ENCODE measurements at places on chromosomes 3 and 15.

GRCh38 chr3:15805756-15806266, 8.0 kb upstream of the ANKRD28 start:
- DNase-seq: no peak

DNA sequence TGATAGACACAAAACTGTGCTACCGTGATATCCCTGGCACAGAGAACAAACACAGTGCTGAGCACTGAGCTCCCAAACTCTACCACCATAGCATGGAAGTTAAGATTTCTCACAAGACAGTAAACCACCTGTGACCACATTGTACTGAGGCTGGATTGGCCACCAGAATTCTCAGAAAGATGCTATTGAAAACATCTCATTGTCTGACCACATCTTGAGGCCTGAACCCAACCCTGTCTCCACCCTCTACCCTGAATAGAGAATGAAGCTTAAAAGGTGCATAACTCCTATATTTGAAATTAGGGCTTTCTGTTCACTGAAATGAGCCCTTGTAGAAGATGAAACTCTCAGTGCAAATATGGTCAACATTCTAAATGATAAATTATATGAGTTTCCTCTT, 281.3 kb upstream of the NPAP1 start:
- DNase-seq: no peak

- DNase-seq: no peak
Observed at GRCh38 chr15:47813748-47814384, 96.6 kb downstream of the SEMA6D start.

DNA sequence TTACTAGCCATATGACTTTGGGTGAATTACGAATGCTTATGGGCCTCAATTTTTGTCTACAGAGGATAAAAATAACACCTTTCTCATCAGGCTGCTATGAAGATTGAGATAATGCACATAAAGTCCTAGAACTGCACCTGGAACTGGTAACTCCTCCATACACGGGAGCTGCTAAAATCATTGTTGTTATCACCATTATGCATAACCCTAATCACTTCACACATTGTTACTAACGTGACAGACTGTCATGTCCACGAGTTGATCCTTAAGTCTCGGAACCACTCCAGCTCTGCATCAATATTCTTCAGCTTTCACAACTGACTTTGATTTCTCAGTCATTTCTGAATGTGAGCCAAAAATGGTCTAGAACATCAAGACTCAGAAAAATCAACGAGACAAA, 64.1 kb downstream of the RFTN1 start:
- DNase-seq: no peak

DNA sequence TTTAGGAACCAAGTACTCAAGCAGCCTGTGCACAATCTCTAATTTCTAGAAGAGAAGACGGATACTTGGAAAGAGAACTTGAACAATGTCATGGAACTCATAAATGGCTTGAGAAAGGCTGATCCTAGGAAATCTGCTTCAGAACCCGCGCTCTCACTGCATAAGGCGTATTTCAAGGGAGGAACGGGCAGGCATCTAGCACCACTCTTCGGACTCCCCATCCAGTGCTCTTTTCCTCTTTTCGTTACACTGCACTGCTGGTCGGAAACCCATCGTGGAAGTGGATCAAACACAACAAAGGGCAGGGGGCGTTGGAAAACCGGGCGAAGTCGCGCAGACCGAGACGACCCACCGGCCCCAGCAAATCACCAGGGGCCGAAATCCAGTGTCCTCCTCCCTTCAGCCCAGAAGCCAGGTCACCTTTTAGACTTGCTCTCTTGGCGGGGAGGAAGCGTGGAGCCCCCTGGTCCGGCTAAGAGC, 539 bp upstream of the TLNRD1 start:
- DNase-seq: no peak

- no peak for DNase-seq
Observed at GRCh38 chr3:61575893-61576292, 14.5 kb downstream of the PTPRG start.

DNA sequence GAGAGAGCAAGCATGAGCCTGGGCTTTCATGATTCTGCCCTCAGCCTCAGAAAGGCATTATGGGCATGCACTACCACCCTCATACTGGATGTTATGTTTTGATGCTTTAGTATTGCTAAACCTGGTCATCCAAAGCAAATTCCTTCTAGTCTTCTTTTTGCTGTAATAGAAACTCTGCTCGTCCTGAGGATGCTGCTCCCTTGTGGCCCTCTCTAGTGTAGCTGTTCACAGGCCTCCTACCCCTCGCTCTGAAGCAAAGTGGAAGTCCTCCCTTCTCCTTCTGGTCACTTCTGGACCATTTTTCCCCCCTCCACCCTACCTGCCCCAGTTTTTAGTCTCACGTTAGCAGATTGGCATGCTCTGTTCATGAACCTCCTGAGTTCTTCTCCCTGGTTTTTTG, 22.9 kb upstream of the CCNL1 start:
- no peak for DNase-seq

DNA sequence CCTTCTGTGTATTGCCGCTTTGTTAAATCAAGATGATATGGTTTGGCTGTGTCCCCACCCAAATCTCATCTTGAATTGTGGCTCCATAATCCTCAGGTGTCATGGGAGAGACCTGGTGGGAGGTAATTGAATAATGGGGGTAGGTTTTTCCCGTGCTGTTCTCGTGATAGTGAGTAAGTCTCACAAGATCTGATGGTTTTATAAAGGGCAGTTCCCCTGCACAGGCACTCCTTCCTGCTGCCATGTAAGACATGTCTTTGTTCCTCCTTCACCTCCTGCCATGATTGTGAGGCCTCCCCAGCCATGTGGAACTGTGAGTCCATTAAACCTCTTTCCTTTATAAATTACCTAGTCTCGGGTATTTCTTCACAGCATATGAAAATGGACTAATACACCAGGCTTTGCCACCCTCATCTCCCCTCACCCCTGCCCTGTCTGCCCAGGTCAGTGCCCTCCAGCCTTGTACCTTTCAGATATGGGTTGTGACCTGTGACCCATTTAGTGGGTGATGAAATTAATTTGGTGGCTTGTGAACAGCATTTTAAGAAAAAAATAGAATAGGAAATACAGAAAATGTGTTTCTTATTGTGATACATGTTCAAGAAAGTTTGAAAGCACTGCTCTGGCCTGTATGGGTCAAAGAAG, 56.1 kb upstream of the MCF2L2 start:
- DNase-seq: no peak

- DNase-seq: no peak
Observed at GRCh38 chr3:2372306-2372705, 273.6 kb downstream of the CNTN4 start.

DNA sequence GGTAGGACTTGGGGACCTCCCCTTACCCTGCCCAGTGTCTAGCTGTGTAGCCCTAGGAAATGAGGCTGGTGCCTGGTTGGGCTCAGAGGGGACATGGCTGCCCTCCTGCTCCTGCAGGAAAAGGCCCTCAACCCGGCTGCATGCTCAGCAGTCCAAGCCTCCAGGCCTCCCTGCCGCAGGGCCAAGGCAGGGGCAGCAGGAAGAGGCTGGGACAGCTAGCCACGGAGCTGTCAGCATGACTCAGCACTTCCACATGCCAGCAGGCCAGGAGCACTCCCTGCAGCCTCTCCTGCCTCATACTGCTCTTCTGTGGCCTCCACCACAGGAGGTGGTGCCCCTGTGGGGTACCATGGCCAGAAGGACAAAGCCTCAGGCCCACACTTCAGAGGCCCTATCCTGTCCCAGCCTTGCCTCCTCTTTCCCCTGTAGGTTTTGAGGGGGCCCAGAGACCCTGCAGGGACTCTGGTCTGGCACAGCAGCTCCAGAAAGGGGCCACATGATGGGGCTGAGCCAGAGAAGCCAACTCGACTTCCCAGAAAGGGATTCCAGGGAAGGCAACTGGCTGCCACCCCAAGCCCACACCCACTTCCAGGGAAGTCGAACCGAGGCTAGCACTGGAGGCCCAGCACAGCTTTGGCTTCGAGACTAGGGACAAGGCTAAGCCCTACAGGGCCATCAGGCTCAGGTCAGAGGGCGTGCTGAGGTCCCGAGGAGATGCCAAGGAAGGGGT, 19.5 kb downstream of the TKT start:
- DNase-seq: peak; percentile 89

- peak; percentile 70 for DNase-seq
Observed at GRCh38 chr15:88649286-88649733, 10.5 kb downstream of the ISG20 start.
